ENCODE measurements at places on chromosomes 1 and 21.

- no peak for DNase-seq
These were observed 56.5 kb downstream of the GALNT2 start for GRCh38 chr1:230123280-230124185.

DNA sequence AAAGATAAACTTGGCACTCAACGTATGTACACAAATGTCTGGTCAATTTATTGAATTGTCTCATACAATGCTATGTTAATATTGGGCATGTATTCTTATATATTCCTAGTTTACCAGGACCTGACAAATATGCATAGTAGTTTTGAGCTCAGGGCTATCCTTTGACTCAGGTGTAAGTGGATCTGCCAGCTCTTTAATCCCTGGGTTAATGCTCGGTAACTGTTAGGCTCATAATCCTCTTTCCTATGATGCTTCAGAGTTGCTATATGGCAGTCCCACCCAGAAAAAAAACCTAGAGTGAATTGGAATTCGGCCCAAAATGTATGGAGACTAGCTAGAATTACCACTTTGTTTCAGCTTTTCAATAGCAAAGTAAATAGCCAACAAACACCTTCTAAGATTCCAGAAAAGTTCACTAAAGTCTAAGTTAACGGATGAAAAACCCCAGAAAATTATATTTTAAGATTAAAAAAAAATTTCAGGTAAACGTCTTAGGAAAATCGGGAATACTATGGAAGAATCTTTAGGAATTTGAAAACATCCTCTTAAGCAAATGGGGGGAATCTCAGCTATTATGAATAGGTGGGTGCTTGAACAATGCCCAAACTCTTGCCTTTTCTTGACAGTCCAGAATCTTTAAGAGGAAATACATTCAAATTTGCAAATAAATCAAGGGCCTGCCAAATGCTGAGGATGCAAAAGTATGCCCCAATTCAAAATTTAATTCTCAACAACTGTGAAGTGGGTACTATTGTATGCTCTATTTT, 10.9 kb downstream of the H3-3A start:
- DNase-seq: no peak

GRCh38 chr21:40052276-40052675, 185.0 kb downstream of the PCP4 start:
- DNase-seq: no peak

DNA sequence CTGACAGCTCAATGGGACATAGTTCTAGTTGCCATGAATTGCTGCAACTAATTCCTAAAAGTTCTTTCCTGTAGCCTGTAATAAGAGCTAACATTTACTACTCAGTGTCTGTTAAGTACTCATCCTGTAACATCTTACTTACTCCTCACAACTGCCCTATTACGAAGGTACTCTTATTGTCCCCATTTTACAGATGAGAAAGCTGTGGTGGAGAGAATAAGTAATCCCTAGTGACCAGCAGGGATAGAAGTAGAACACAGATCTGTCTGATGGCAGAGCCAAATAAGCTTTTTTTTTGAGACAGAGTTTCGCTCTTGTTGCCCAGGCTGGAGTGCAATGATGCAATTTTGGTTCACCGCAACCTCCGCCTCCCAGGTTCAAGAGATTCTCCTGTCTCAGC, 3.1 kb downstream of the STK40 start:
- DNase-seq: no peak

DNA sequence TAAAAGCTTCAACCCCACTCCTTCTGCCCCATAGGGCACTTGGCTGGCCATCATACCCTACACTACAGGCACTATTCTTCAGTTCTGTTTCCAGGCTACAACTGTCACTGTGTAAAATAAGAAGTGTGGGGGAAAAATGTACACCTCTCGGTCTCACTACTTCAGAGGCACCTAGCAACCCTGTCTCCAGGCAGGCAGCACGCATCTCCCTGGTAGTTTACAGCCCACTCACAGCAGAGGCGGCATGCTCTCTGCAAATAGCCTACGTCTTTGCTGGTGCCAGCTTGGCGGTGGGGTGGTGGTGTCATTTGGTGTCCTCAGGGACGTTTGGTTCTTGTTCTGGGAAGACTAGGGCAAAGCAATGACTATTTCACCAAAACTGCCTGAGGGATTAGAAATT, 48.2 kb upstream of the BTG3 start:
- DNase-seq: no peak

- DNase-seq: no peak
These were observed 54.4 kb upstream of the SCAF4 start for GRCh38 chr21:31786164-31786920.

- peak; percentile 63 for DNase-seq
These were observed 464.5 kb downstream of the USP25 start for GRCh38 chr21:16194095-16194787.

GRCh38 chr21:19535356-19535755, 1131.8 kb upstream of the TMPRSS15 start:
- DNase-seq: no peak

DNA sequence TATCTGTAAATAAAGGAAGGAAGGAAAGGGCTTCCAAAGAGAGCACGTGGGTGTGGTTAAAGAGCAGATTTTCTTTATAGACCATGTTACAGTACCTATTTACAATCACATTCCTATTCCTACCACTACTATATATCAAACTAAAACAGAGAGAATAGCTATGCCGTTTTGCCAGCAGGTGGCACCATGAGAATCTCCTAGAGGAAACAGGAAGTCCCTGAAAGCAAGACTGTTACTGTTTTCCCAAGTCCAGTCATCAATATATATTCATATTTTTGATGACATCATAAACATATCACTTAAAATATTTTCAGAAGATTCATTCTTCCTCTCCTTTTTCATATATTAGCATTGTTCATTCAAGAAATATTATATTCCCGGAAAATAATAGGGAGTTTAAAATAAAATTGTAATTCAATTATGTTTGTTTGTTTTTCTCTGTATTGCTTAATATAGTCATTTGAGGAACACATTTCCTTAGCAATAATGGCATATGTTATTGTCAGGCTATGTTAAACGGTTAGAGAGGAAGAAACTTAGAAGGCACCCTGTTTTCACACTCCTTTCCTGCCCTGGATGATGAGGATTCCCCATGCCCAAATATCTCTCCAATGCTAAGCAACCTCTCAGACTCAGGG, 6.6 kb downstream of the CCDC190 start:
- peak; percentile 77 for DNase-seq

DNA sequence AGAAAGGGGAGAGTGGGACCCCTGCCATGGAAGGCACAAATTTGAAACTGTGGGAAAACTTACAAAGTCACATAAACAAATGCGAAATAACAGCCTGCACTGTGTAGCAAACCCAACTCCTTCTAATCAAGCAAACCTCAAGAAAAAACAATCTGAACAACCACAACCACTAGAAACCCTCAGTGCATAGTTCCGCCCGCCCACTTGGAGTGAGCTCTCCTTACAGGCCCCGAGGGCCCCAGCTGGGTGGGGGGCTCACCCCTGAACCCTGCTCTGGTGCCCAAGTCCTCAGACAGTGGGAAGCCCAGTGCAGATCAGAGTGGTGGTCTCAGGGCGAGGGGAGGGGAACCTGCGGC, 931 bp upstream of the MXRA8 start:
- DNase-seq: no peak

DNA sequence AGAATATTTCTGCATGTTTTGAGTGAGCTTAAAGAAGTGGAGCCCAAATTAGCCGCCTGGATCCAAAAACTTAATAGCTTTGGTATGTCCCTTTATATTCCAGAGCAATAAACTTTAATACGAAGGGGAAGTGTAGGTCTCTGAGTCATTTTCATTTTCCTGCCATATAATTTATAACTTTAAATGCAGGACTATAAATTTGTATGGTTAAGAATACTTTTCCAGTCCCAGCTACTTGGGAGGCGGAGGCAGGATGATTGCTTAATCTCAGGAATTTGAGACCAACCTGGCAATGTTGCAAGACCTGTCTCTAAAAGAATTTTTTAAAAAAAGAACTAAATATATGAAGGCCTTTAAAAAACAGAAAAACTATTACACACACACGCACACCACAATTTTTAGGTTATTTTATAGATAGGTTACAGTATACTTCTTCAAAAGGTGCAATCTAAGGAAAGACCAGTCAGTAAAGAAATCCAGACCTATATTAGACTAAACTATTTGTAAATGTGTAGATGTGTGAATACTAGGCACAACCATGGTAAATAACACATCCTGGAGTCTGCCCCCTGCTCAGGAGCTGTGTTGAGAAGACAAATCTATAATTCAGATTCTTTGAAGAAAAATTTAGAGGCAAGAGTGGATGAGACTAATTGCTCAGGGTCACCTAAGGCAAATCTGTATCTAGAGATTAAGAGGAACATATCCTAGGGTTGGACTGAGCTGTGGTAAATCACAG, 80.3 kb downstream of the TTC3 start:
- DNase-seq: no peak

DNA sequence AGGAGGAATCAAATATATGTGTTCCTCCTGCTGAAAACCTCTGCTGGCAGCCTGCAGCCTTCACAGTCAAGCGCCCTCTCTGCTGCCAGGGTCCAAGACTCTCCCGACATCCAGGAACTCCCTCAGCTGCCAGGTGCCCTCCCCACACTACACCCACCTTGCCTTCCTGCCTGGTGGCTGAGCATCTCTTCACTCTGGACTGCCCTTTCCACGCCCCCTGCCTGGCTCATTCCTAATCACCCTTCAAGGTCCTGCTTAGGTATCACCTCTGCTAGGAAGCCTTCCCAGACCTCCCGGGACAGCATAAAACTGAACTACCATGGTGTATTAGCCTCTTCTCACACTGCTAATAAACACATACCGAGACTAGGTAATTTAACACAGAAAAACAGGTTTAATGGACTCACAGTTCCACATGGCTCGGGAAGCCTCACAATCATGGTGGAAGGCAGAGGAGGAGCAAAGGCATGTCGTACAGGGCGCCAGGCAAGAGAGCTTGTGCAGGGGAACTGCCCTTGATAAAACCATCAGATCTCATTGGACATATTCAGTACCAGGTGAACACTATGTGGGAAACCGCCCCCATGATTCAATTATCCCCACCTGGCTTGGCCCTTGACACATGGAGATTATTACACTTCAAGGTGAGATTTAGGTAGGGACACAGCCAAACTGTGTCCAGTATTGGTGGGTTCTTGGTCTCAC, 15.3 kb downstream of the LDLRAD1 start:
- DNase-seq: no peak

DNA sequence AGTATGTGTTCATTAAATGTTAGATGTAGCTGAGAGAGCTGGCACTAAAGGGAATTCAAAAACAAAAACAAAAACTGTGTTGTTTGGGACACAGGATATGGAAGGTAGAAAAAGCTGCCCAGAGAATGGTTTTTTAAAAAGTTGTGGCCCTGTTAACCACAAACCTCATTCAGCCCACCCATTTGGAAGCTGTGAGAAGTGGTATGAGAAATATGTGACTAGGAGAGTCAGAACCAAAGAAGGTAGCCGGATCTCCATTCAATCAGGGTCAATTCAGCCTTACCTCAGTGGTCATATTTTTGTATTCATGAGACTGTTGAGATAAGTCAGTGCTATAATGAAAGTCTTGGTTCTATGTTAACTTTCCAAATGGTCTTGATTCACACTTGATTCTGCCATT, 29.8 kb upstream of the CACYBP start:
- no peak for DNase-seq

- no peak for DNase-seq
These were observed 10.0 kb downstream of the RABGAP1L start for GRCh38 chr1:174169342-174169741.

DNA sequence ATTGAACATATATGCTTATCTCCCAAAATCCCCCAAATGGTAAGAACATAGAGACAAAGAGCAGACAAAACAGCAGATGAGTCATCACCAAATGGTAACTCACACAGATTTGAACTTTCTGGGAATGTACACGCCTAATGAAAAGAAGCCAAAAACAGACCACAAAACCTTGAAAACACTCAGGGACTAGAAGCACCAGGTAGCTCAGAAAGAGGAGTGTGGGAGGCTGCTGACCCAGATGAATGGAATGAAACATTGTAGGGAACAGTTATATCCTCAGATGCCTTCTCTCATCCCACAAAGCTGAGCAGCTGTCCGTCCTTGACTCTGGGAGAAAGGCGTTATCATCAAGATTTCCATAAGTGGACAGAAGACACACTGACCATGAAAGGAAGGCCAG, 307.0 kb upstream of the USP25 start:
- no peak for DNase-seq

- DNase-seq: no peak
These were observed 370.9 kb downstream of the PTPRU start for GRCh38 chr1:29607236-29607635.

- DNase-seq: no peak
These were observed 18.2 kb downstream of the PHLDA3 start for GRCh38 chr1:201450721-201451291.

- no peak for DNase-seq
These were observed 9.3 kb upstream of the ITGB2 start for GRCh38 chr21:44929799-44930542.

GRCh38 chr1:7582460-7582972, 188.6 kb upstream of the VAMP3 start:
- DNase-seq: no peak

GRCh38 chr1:5481889-5482288, 510.3 kb downstream of the NPHP4 start:
- no peak for DNase-seq

- no peak for DNase-seq
These were observed 64.9 kb downstream of the TNR start for GRCh38 chr1:175678471-175678870.

DNA sequence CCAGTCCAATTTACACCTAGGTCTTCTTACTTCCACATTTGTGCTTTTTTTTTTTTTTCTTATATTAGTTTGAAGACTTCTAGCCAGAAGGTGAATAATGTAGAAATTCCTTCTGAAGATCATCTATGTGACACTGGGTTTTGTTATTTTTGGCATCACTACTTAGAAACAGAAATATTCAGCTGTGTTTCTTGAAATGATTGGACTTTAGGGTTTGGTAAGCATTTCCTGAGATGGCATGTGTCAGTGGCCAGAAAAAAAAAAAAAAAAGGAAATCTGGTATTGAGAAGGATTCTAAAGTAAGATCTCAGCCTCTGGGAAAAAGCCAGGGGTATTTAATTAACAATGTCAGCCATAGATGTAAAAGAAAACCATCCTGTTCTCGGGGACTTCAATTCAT, 43.4 kb upstream of the LRRC8C start:
- DNase-seq: peak; percentile 34

DNA sequence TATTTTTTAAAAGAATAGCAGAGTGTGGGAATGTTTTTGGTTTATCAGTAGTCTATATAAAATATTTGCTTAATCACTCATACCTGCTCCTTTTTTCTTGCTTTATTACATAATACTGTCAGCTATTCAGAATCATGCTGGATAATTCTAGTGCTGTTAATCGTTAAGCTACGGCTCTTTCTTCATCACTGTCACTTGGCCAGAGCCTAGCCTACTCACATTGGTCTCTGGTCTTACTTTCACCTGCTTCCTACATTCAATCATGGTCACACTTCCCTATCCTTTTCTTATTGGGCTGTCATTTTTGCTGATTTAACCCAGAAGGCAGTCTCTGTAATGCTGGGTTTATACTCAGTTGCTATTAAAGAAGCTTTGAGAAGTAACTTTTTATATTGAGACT, 2.5 kb downstream of the KLHL20 start:
- no peak for DNase-seq

Measured in glomerular endothelial cell (primary cell).